ENCODE measurements at places on chromosomes 5 and 9. TPM values are rescaled to one million over a fixed set of nuclear protein-coding genes. Genes with fewer than 3 reads are reported as not detected.

LCN2 gene
- total RNA-seq = 22.1 TPM

ARID3C gene
- total RNA-seq = not detected

C7 gene
- 52.8 TPM for total RNA-seq

CNTNAP3B gene
- 5.3 TPM for total RNA-seq

PCDHGA10 gene
- 3.5 TPM for total RNA-seq

TAF11L2 gene
- not detected for total RNA-seq

SH3RF2 gene
- 118 TPM for total RNA-seq

TRPM3 gene
- total RNA-seq = 0.80 TPM

DAPK1 gene
- total RNA-seq = 96.4 TPM

EIF4EBP3 gene
- 32.4 TPM for total RNA-seq

CBY3 gene
- total RNA-seq = not detected

GARIN3 gene
- not detected for total RNA-seq

ANKRD34B gene
- total RNA-seq = not detected

CSF1R gene
- total RNA-seq = 24.8 TPM

CNTFR gene
- total RNA-seq = 1.7 TPM

ZDHHC12 gene
- 177 TPM for total RNA-seq

PDE8B gene
- 2.5 TPM for total RNA-seq

PCDHB9 gene
- 0.38 TPM for total RNA-seq

GRM6 gene
- total RNA-seq = not detected

C9orf153 gene
- total RNA-seq = not detected

ELAVL2 gene
- not detected for total RNA-seq

IZUMO3 gene
- not detected for total RNA-seq

C9orf50 gene
- total RNA-seq = not detected

BTNL8 gene
- 337 TPM for total RNA-seq

TRIM36 gene
- total RNA-seq = 48.9 TPM

SPATA31D4 gene
- not detected for total RNA-seq

ABLIM3 gene
- total RNA-seq = 26.4 TPM

KCNV2 gene
- not detected for total RNA-seq

ADAMTS19 gene
- total RNA-seq = 0.67 TPM

PPP3R2 gene
- total RNA-seq = not detected

PDZD2 gene
- total RNA-seq = 3.2 TPM
